ENCODE measurements at places on chromosomes 16 and 17.

GRCh38 chr16:57614944-57615343, 13.5 kb upstream of the ADGRG1 start:
- DNase-seq, result no peak
- H3K27me3 ChIP-seq, result peaks cover 1% of the 10 kb centered on the region
- peaks cover 39% of the 10 kb centered on the region for H3K4me1 ChIP-seq
- peak overlapping the region; percentile 81 for H3K27ac ChIP-seq

DNA sequence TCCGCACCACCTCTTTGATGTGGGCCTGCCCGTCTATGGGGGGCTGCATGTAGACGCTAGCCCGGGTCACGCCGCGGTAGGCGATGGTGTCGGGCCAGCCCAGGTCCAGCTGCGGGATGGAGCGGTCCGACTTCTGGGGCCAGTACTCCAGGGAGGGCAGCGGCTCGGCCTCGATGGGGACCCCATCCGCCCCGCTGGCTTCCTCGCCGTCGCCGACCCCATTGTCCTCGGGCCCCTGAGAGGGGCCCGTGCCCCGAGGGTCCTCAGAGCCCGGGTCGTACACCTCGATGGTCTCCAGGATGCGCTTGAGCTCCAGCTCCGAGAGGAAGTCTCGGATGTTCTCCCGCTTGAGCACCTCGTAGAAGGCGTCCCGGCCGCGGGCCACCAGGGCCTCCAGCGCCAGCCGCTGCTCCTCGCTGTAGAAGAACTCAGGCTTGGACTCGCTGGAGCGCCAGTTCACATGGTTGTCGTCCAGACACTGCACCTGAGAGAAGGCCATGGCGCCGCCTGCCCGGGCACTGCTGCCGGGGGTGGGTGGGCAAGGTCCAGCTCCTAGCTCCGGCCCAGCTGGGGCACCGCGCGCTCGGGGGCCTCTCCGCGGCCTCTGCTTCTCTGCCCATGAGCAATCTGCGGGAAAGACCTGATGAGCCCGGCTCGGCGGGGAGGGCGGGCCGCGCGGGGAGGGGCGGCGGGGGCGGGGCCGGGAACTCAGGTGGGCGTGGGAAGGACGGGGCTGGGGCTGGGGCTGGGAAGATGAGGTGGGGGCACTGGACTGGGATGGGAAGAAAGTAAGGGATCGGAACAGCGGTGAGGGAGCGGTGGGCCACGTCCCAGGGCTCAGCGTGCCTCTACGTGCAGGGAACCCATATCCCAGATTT, 782 bp downstream of the FAM83G start:
- H3K27me3 ChIP-seq, result peaks cover 9% of the 10 kb centered on the region
- peaks cover 22% of the 10 kb centered on the region for H3K4me1 ChIP-seq
- peak; percentile 16 for DNase-seq
- H3K27ac ChIP-seq, result peak overlapping the region; percentile 84
- peak overlapping the region; percentile 91 for H3K4me3 ChIP-seq
- peaks cover 6% of the 10 kb centered on the region for H3K36me3 ChIP-seq

DNA sequence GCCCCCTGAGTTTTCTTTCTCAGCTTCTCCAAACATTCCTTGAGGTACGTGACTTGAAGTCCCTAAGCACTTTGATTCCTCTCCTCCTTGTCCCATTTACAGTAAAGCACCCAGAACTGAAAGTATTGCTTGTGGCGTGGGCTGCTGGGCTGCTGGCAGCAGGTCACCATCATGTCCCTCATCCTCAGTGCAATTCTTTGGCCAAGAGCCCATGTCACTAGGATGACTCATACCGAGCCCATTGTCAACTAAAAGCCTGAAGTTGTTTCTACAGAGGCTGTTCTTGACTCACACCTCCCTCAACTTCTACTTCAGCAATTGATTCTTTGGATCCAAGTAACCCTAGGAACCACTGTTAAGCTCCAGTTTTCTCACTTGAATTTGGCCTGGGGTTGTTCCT, 54.3 kb downstream of the KPNA2 start:
- H3K4me3 ChIP-seq, result no peak overlapping the region
- H3K4me1 ChIP-seq, result peaks cover 34% of the 10 kb centered on the region
- H3K36me3 ChIP-seq, result no peaks in the 10 kb centered on the region
- H3K27ac ChIP-seq, result no peak overlapping the region
- peaks cover 5% of the 10 kb centered on the region for H3K27me3 ChIP-seq
- no peak for DNase-seq

- H3K27me3 ChIP-seq, result peaks cover 29% of the 10 kb centered on the region
- H3K4me1 ChIP-seq, result peaks cover 11% of the 10 kb centered on the region
- no peak for DNase-seq
- H3K4me3 ChIP-seq, result no peak overlapping the region
Measured at GRCh38 chr17:31678431-31678830, 180.6 kb downstream of the COPRS start.

- H3K27ac ChIP-seq, result no peak overlapping the region
- DNase-seq, result no peak
- H3K4me1 ChIP-seq, result peaks cover 16% of the 10 kb centered on the region
- H3K27me3 ChIP-seq, result no peaks in the 10 kb centered on the region
- no peak overlapping the region for H3K4me3 ChIP-seq
Measured at GRCh38 chr17:15660077-15660476, 24.0 kb downstream of the TRIM16 start.

GRCh38 chr16:22235839-22236745, 30.0 kb downstream of the EEF2K start:
- no peaks in the 10 kb centered on the region for H3K27me3 ChIP-seq
- no peak for DNase-seq
- H3K36me3 ChIP-seq, result peaks cover 22% of the 10 kb centered on the region
- H3K27ac ChIP-seq, result no peak overlapping the region
- no peak overlapping the region for H3K4me3 ChIP-seq

All from activated T-helper 1 cell treated with anti-CD3 and anti-CD28 coated beads, Interleukin-12 subunit alpha, Interleukin-12 subunit beta, Interleukin-2, Interleukin-4 antibody, amounts not matched to agents 30 ng/mL and 10 ng/mL and 1 ng/mL, durations not matched to agents 14 hours and 24 hours and 36 hours (primary cell).